Karpas-422 (cell line): ENCODE measurements at places on chromosomes 7 and 10. TPM values are rescaled to one million over a fixed set of nuclear protein-coding genes. Genes with fewer than 3 reads are reported as not detected.
A peak's percentile ranks its signal among the peaks of the same experiment; 100 is the strongest.

DNA sequence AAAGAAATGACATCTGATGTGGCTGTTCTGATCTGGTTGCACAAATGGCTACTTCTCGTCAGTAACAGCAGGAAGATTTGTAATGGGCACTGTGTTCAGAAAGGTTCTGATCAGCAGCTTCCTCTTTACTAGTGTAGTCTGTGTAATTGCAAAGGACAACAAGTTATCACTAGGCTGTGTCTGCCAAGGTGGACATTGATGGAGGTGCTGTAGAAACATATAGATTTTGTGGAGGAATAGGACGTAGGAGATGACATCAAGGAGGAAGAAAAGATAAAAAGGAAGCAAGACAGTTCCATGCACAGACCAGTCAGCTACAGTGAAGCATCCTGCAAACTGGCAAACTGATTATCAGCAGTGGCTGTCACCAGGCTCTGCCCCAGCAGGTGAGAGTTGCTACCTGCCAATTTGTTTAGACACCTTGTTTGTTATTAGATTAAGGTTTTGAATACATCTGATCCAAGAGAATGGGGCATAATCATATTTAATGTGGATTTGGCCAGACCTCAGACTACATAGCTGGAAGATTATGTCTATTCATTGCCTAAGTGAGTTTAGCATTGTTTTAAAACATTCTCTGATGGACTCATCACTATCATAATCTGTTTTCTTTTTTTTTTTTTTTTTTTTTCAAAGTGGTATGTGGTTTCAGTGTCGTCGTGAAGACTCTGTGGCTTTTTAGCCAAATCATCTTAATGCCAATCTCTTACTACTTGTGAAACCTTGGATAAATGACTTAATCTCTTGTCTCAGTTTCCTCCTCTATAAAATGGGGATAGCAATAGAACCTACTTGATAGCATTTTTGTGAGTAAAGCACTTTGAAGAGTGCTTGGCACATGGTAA, 417.9 kb upstream of the LRGUK start:
- H3K4me1 ChIP-seq = no peaks in the 10 kb centered on the region
- no peak overlapping the region for H3K27ac ChIP-seq
- no peaks in the 10 kb centered on the region for H3K36me3 ChIP-seq
- H3K4me3 ChIP-seq = no peak overlapping the region
- DNase-seq = no peak

DNA sequence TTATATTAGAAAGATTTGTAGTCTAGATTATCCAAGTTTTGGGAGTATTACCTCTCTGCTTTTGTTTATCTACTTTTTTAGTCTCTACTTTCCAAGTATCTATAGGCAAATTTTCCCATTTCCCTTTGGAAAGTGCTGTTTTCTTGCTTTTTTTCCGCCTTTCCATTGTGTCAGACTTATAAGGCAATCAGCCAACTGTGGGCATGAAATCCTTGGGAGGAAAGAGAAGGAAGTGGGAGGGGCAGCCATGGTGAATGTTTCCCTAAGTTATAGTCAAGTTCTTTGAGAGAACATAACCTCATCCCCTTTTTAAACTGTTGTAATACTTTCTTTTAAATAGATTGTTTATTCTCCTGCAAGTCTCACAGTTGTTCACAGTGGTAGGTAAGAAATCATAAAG, 52.6 kb downstream of the PTEN start:
- no peak overlapping the region for H3K4me3 ChIP-seq
- peaks cover 16% of the 10 kb centered on the region for H3K4me1 ChIP-seq

GRCh38 chr7:32047075-32047474, 23.1 kb downstream of the PDE1C start:
- H3K27ac ChIP-seq = no peak overlapping the region
- H3K27me3 ChIP-seq = no peaks in the 10 kb centered on the region
- DNase-seq = no peak
- H3K36me3 ChIP-seq = no peaks in the 10 kb centered on the region

GRCh38 chr10:4262870-4263600, 478.0 kb upstream of the KLF6 start:
- no peak overlapping the region for H3K4me3 ChIP-seq
- H3K36me3 ChIP-seq = no peaks in the 10 kb centered on the region
- no peak overlapping the region for H3K27ac ChIP-seq
- peaks cover 5% of the 10 kb centered on the region for H3K4me1 ChIP-seq
- H3K27me3 ChIP-seq = no peaks in the 10 kb centered on the region
- no peak for DNase-seq

DNA sequence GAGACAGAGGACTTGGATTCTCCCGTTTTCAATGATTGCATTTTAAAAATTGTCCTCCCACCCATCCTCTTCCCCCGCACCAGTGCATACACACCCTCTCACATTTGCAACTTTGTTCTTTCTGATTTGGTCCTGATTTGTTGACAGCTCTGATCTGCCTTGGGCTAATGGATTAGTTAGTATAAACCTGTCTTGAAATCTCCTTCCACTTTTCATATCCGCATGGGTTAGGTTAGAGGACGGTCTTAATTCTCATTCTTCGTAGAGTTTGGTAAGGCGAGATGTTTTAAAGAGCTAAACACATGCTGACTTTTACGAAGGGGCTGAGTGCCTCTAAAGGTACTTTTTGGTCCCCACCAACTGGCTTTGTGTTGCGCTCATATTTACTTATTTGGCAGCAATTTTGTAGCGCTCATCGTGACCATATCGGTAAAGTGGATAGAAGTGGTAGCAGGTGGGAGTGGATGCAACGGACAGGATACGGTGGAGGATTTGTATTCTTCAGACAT, 1.1 kb downstream of the AHR start:
- no peak for DNase-seq
- H3K36me3 ChIP-seq = no peaks in the 10 kb centered on the region
- peaks cover 2% of the 10 kb centered on the region; the same call in 1 of the 2 replicates for H3K4me1 ChIP-seq
- H3K27me3 ChIP-seq = no peaks in the 10 kb centered on the region

DNA sequence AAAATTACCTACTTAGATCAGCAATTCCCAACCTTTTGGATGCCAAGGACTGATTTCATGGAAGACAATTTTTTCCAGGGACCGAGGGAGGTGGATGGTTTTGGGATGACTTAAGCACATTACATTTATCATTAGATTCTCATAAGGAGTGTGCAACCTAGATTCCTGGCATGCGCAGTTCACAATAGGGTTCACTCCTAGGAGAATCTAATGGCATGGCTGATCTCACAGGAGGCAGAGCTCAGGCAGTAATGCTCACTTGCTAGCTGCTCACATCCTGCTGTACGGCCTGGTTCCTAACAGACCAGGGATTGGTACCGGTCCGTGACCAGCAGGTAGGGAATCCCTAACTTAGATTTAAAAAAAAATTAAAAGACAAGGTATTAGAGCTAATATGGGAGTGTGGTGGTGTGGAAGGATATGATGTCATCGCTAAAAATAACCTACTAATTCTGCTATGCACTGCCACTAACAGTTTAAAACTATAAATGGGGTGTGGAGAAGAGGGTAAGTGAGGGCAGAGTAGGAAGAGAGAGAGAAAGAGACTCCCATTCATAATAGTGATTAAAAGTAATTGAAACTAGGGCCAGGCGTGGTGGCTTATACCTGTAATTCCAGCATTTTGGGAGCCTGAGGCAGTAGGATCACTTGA, 282.7 kb downstream of the BAMBI start:
- H3K36me3 ChIP-seq = no peaks in the 10 kb centered on the region
- no peak overlapping the region for H3K4me3 ChIP-seq
- no peaks in the 10 kb centered on the region for H3K27me3 ChIP-seq
- no peaks in the 10 kb centered on the region for H3K4me1 ChIP-seq

DNA sequence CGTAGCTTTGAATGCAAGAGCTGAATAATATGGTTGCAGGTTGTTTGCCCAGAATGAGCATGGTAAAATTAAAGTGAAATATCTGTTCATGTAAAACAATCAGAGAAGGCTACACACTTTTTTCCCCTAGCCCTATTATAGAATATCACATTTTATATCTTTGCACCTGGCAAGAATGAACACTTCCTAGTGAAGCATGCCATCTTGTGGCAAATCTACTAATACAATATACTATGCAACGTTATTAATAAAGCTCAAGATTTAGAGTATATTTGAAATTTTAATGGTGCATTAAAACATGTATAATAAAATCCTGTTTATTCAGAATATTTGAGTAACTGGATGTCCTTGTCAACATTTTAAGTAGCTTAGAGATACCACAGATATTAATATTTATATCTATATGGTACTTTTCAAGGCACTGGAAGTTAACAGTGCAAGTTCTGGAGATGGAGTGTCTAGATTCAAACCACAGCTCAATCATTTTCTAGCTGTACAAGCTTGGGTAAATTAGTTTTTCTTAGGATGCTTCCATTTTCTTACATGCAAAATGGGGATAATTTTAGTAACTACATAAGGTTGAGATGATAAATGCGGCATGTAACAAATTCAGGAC, 643.1 kb upstream of the SEMA3D start:
- no peaks in the 10 kb centered on the region for H3K36me3 ChIP-seq
- no peaks in the 10 kb centered on the region for H3K4me1 ChIP-seq
- H3K4me3 ChIP-seq = no peak overlapping the region
- peak; percentile 64 for DNase-seq
- H3K27me3 ChIP-seq = no peaks in the 10 kb centered on the region

- no peaks in the 10 kb centered on the region for H3K27me3 ChIP-seq
- peak; percentile 53 for DNase-seq
- H3K27ac ChIP-seq = no peak overlapping the region
- H3K4me1 ChIP-seq = peaks cover 31% of the 10 kb centered on the region
Measured at GRCh38 chr7:126696256-126697038, 556.3 kb downstream of the GRM8 start.

- no peaks in the 10 kb centered on the region for H3K27me3 ChIP-seq
- peaks cover 3% of the 10 kb centered on the region; the same call in 1 of the 2 replicates for H3K4me1 ChIP-seq
- DNase-seq = no peak
- H3K4me3 ChIP-seq = no peak overlapping the region
- H3K27ac ChIP-seq = no peak overlapping the region
Measured at GRCh38 chr7:30954914-30955313, 8.8 kb upstream of the GHRHR start.

- DNase-seq = no peak
- H3K27ac ChIP-seq = no peak overlapping the region
- no peak overlapping the region for H3K4me3 ChIP-seq
- peaks cover 5% of the 10 kb centered on the region for H3K4me1 ChIP-seq
Measured at GRCh38 chr10:124253006-124253405, 159.6 kb upstream of the CHST15 start.

- DNase-seq = peak; percentile 56
- no peaks in the 10 kb centered on the region for H3K36me3 ChIP-seq
- H3K27ac ChIP-seq = no peak overlapping the region
- no peaks in the 10 kb centered on the region for H3K4me1 ChIP-seq
- no peaks in the 10 kb centered on the region for H3K27me3 ChIP-seq
Measured at GRCh38 chr7:78620920-78621319, 822.3 kb downstream of the PHTF2 start.

DNA sequence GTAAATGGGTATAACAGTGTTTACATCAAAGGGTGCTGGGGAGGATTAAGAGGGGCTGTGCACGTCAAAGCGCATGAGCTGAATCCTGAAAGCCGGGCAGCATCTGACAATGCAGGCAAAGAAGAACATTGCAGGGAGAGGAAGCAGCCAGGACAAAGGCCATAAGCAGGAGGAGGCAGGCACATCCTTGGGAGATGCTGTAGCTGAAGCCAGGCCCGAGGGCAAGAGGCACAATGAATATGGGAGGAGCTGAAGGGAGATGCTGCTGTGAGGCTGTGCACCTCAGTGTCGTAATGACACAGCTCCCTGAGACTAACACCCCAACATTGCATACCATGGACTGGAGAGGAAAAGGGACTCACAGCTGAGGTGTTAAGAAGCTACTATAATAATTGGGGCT, 129.2 kb downstream of the BTAF1 start:
- H3K4me1 ChIP-seq = peaks cover 28% of the 10 kb centered on the region
- H3K36me3 ChIP-seq = no peaks in the 10 kb centered on the region
- H3K27me3 ChIP-seq = no peaks in the 10 kb centered on the region
- DNase-seq = no peak
- H3K27ac ChIP-seq = no peak overlapping the region
- no peak overlapping the region for H3K4me3 ChIP-seq

Gene RET
- not detected in 2 replicates for total RNA-seq

Gene ABCB4
- total RNA-seq = 0.47 and 0.67 TPM in 2 replicates

Gene NEBL
- not detected in 2 replicates for total RNA-seq

Gene GRM3
- 0.51 TPM in 1 of 2 replicates, not detected in the other for total RNA-seq
